Pulmonary artery endothelial cell (primary cell): ENCODE measurements at places on chromosomes 2 and 18.

DNA sequence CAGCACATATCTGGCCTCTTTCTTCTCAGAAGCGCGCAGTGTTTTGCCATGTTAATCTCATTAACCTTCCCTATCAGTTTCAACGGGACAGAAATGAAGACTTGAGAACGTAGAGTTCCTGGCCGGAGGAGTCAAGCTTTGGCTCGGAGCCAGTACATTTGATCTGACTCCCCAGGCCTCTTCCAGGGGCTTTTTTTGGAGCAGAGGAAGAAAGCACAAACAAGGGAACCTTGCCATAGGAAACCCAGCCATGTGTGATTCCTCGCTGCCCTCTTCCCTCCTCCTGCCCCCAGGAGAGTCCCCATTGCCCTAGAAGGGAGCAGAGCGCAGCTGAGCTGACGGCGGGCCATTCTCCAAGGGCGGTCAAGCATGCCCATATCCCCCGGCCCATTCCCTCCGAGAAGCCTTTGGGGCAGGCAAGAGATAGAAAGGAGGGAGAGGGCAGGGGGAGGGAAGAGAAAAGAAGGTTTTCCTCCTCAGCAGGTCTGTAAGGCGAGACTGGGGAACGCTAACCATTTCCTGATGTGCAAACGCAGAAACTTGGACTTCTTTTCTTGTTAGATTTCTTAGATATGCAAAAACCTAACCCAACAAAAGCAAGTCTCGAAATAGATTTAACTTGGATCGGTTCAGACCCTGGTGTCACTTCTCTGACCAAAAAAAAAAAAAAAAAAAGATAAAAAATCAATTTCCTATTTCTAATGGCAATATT, 63.7 kb upstream of the POU3F3 start:
- no peak for DNase-seq

GRCh38 chr2:1791685-1792435, 47.5 kb upstream of the PXDN start:
- DNase-seq = no peak

- DNase-seq = no peak
Observed at GRCh38 chr2:12389344-12390045, 327.2 kb upstream of the TRIB2 start.

GRCh38 chr18:76808561-76808960, 13.8 kb upstream of the ZNF236 start:
- no peak for DNase-seq

DNA sequence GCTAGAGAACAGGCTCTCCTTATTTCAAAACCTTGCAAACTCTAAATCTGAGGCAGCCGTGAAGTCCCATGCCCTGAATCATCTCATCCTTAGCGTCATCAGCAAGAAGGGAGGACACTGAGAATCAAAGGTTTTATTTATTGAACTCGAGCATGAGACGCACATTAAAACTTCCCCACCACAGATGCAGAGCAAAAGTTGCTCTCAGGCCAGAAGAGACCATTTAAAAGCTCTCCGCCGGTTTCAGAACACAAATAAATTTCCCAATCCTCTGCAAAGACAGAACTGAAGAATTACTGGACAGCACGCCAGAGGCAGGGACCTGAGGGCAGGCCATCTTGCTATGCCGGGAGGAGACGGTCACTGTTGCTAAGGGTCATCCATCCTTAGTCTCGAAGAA, 1.3 kb downstream of the AMMECR1L start:
- DNase-seq = no peak

GRCh38 chr18:14944838-14945237, 196.9 kb downstream of the ANKRD30B start:
- DNase-seq = no peak

DNA sequence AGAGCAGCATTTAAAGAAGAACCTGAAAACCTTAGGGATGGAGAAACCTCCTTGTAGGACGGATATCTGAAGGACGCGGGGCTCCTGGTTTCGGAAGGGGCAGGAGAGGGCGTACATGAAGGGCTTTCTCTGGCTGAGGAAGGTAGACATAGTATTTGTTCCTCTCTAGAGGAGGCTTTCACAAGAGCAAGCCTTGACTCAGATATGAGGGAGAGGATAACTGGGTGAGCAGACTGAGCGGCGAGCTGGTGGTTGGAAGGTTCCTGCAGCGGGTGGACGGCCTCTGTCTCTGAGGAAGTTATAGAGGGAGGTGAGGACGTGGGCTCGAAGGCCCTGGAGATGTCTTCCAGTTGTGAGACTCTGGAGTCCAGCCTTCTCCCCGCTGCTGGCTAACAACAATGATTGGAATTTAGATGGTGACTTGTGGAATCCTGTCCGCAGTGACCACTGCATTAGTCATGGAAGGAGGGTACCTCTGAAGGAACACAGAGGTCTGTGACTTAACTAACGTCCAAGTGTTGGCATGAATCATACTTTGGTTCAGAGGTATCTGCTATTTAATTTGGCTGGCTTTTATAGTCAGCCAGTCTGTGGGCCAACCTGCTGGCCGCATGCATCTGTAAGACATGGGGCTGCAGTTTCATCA, 80.9 kb downstream of the ASAP2 start:
- peak; percentile 89 for DNase-seq

DNA sequence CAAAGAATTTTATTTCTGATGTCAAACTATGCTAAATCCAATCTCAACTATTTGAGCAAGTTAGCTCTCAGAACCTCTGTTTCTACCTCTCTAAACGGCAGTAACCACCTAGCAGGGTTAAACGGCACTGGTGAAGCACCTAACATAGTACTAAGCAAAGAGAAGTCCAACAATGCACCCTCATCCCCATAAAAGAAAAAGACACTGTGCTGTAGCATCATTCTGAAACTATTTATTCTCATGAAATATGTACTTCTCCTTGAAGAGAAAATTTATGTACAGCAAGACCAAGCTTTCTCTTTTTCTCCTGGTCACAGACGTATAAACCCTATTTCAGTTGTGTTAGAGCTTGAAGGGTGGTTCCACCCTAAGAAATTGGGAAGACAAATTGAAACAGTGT, 4.8 kb downstream of the MEX3C start:
- DNase-seq = no peak

DNA sequence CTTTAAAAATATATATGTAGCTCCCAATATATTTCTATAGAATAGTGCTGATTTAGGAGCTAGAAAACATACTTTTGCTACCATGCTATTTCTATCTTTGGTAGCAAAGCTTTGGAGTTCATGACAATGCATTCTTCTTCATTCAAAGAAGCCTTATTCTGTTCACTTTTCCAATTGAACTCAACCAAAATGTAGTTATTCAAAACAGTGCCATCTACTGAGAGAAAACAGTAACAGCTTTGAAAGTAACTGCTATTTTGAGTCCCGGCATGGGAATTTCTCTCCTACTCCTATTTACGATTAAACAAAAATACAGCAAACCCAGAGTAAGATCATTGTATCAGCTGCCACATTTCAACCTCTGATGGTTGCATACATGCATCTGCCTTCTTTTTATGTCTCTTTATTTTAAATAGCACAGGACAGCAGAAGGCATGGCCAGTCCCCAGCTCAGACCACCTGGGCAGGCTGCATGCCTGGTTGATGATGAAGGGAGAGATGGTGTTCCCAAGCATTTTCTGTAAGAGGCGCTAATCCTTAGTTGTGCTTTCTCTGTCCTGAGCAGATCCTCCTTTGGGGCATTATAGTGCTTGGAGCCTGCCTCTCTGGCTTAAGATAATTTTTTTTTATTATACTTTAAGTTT, 69.7 kb upstream of the SULT1C3 start:
- no peak for DNase-seq
